ENCODE measurements at places on chromosomes 2 and 18.

DNA sequence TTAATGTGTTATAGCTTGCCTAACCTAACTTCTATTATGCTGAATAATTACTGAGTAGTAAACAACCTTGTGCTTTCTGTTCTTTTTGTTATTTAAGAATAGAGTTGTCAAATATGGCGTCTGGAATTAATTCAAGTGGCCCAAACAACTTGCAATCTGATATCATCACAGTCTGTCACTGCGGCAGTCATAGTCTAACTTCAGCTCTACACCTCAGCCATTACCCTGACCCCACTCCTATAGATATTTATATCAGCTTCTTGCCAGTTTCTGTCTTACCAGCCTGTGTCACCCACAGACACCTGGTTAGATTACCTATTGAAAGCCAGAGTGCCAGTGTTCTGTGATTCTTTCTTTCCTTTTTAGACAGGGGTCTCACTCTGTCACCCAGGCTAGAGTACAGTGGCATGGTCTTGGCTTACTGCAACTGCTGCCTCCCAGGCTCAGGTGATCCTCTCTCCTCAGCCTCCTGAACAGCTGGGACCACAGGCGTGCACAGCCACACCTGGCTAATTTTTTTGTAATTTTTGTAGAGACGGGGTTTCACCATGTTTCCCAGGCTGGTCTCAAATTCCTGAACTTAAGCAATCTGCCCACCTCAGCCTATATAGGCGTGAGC, 14.1 kb upstream of the KLHL41 start:
- no peak for DNase-seq

- no peak for DNase-seq
Measured at GRCh38 chr18:34128436-34128835, 96.3 kb downstream of the NOL4 start.

DNA sequence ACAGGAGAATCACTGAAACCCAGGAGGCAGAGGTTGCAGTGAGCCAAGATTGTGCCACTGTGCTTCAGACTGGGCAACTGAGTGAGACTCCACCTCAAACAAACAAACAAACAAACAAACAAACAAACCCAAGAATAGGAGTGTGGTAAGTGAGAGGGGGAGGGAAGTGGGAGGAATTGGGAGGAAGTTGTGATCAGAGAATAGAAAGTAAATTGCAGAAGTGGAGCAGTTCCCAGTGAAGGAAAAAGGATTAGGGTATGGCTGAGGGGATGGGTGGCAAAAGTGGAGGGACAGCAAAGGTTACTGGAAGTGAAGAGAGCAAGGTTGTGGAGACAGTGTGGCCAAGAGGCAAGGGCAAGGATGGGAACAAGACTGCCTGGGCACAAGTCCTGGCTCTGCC, 41.1 kb upstream of the C1GALT1C1L start:
- no peak for DNase-seq

DNA sequence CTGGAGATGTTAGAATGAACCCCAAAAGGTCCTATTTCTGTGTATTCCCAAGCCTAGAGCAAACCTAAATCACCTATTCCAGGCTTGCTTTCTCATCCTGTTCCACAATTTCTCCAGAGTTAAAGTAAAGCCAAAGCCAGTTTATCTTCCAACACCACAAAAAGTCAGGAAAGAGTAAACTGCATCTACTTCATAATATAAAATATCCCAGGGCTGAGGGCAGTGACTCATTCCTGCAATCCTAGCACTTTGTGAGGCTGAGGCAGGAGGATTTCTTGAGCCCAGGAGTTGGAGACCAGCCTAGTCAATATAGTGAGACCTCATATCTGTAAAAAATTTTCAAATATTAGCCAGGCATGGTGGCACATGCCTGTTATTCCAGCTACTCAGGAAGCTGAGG, 241.4 kb downstream of the CDH20 start:
- no peak for DNase-seq

DNA sequence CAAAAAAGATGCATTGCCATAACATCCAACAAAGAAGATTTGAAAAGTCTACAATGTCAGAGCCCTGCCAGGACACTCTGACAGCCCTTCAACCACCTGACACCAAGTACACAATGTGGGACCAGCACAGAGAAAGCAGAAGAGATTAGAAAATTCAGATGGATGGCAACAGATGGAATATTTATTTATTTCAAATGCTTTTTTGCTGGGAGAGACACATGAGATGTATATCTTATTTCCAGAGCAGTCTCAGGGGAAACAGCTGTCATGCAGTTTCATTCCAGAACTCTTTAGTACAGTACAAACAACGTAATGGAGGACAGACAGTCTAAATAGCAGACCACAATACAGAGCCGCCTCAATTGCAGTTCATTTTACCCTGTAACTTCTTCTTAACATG, 110.1 kb downstream of the MAIP1 start:
- no peak for DNase-seq

- DNase-seq: no peak
Measured at GRCh38 chr2:152499896-152500735, 165.1 kb downstream of the FMNL2 start.

GRCh38 chr18:45658756-45659155, 43.5 kb downstream of the SLC14A2 start:
- DNase-seq: no peak

- DNase-seq: no peak
Measured at GRCh38 chr2:9663008-9663879, 32.4 kb upstream of the YWHAQ start.

GRCh38 chr2:173496746-173497145, 142.1 kb downstream of the CDCA7 start:
- DNase-seq: no peak

DNA sequence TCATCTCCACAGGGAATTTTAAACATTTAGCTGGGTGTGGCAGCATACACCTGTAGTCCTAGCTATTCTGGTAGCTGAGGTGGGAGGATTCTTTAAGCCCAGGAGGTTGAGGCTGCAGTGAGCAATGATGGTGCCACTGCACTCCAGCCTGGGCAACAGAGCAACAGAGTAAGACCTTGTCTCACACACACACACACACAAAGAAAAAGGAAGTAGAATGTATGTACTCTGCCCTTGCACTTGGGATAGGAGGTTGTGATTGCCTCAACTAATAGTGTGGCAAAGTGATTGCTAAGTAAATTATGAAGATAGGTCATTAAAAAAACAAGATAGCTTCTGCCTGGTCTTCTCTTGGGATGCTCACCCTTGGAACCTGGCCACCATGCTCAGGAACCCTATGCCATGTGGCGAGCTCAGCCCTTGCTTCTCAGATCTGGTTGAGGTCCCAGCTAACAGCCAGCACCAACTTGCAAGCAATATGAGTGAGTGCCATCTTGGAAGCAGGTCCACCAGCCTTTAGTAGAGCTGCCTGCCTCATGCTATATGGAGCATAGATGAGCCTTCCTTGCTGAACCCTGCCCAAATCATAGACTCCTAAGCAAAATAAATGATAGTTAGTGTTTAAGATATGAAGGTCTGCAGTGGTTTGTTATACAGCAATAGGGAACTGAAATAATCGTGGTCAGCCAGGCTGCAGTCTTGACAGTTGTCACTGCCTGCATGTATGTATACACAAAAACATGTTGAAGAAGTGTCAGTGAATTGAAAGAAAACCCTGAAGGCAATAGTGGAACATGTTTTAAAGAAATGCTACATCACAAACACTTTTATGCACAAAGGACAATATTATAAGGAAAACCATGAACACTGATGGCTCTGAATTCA, 30.1 kb upstream of the PNO1 start:
- DNase-seq: no peak

DNA sequence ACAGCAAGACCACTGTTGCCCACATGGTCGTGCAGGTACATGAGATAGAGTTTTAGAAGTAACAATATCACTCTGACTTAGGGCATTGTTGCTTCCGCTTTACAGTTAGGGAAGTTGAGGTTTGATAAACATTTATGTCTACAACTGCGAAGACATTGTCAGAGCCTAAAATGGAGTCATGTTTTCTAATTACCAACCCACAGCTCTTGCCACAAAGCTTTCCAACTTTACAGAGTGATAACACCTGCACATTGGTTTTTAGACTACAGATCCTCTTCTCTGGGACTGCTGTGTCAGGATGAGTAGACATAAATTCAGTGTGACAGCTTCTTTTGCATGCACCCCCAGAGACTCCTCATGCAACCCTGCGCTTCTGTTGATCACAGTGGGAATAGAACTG, 119.0 kb downstream of the FEZ2 start:
- DNase-seq: no peak

DNA sequence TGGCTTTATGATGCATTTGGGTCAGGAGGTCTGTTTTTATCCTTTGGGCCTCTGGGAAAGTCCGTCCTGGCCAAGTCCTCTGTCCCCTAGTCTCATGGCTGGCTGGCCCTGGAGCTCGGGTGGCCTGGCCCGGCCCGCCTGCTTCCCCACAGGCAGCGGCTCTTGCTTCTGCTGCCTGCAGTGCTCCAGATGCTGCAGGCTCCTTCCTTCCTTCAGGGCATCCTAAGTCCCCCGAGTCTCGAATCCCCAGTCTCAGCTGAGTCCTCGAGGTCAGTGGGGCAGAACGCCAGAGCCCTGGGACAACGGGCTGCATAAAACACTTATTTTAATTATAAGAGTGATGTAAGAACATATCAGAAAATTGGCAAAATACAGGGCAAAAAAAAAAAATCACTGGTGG, 71.2 kb downstream of the HPCAL1 start:
- DNase-seq: no peak

GRCh38 chr2:260507-261161, 3.2 kb downstream of the SH3YL1 start:
- DNase-seq: no peak

DNA sequence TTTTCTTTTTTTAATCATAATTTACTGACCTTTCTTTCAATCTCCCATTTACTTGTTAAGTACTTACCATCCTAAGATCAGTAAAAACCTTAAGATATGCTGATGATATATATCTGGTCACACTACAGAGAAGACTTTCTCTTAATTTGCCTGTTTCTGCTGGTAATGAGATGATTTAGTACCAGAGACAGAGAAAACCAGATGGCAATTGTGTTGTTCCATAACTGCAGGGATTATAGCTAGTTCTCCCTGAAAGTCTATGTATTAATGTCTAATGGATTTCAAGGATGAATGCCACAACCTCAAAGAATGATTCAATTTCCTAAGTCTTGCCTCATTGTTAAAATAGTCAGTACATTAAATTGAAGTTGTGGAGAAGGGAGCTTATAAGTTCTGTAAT, 40.3 kb downstream of the SNTG2 start:
- DNase-seq: no peak

DNA sequence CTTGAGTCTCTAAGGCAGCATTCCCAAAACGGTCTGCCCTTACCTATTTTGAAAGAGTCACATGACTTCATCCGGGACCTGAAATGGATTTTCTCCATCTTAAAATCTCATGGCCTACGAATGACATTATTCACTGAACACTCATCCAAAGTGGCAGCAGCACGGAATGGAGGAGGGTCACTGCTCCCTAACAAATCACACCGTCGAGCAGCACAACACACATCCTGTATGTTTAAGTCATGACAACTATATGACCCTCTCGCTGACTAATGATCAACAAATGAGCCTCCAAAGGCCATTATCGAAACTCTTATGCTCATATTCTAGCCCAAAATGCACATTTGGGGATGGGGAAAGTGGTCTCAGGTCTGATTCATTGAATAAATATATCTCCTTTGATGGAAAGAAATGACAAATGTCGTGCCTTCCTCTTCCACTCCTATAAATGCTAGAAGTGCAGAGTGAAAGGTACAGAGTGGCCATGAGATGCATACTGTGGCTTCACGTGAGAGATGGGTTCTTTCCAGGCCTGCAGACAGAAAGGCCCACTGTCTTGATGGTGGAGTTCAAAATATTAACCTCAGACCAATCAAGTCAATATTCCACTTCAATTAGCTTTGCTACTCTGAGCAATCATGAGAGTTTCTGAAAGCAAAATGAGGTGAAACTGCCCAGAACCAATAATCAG, 70.8 kb downstream of the C2orf76 start:
- DNase-seq: no peak

DNA sequence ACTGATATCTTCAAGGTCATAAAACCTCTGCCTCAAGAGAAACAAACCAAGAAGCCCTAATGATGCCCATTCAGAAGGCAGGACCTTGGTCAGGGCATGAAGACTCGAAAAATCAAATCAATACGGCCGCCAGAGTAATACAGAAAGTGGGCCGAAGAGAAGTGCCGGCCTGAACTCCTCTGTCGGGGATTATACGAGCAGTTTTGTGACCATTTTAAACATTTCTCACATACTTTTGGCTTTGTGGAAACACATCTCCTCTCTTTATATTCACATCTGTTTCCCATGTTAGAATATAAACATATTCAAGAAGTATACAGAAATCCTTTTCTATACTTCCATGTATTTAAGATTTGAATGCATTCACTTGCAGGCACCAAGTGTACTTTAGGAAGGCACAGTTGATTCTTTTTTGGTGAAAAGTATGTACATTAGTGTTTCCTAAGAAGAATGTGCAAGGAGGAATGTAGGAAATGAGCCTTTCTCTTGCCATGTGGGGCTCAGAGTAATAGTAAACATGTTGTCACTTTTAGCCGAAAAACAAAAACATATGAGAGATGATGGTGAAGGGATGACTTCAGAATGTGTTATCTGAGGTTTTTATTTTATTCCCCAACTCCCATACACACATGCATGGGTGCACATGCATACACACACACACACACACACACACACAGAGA, 707.9 kb upstream of the ID2 start:
- DNase-seq: no peak

DNA sequence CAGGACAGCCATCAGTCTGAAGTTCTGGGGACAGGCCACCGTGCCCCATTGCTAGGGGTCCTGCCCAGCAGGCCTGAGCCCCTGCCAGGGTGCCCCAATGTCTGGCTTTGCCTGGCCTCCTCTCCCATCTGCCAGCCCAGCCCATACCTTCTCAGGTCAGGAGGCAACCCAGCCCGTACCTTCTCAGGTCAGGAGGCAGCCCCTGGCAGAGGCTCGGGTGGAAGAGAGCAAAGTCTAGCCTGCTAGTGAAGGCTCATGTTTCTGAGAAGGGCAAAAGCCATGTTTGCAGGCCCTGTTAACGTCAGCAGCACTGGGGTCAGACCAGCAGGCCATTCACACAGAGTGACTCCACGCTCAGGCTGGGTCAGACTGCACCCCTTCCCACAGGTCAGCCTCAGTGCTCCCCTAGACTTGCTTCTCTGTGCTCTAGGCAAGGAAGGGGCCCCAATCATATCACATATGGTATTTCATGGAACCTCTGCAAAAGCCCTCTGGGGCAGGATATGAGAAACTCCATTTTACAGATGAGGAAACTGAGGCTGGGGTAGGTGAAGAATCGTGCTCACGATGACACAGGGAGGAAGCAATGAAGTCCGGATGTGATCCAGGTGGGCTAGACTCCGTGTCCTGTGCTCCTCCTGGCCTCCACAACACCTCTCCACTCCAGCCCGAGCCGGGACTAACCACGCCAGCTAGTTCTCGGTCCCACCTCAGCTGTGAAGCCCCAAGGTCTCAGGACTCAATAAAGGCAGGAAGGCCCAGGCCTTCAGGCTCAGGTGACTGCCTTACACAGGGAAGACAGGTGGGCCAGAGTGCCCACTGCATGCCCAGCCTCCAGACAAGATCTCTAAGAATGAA, 9.5 kb downstream of the SDC1 start:
- DNase-seq: no peak

All from NCI-H2081 treated with DMSO at 0.1 percent for 48 hours (cell line).